ENCODE measurements at places on chromosomes 4 and X.
A peak's percentile ranks its signal among the peaks of the same experiment; 100 is the strongest.

DNA sequence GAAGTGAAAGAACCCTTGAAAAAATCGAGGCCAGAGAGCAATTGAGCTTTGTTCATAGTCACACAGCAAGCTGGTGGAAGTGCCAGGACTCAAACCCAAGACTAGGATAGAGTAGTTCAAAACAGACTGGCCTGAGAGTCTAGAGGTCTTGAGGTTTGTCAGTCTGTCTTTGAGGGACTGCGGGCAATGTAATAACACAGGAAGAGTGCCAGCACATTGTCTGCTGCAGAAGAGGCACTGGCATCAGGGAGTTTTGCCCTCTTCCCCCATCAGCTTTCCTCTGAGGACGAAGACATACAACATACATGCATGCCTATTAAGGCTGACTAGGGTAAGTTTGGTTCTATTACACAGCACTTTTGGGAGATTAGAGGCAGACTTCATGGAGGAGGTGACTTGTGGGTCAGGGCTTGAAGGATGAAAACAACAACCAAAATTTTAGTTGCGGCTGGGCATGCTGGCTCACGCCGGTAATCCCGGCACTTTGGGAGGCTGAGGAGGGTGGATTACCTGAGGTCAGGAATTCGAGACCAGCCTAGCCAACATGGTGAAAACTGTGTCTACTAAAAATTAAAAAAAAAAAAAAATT, 64.1 kb upstream of the LAS1L start:
- DNase-seq: no peak

DNA sequence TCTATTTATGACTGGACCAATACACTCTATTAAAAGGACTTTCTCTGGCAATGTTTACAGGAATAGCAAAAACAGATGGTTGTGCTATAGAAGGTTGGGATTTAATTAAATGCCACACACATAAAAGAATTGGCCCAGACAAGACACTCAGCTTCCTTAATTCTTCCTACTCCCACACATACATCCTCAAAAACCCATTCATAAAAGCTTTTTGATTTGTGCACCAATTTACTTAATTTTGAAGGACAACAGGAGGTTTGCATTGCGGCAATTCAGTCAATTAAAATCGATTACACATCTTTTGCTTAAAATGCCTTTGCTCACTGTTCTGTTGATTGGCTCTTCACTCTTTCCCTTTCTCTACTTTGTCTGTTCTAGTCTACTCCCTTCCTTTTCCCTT, 317.1 kb downstream of the CBLL2 start:
- no peak for DNase-seq

DNA sequence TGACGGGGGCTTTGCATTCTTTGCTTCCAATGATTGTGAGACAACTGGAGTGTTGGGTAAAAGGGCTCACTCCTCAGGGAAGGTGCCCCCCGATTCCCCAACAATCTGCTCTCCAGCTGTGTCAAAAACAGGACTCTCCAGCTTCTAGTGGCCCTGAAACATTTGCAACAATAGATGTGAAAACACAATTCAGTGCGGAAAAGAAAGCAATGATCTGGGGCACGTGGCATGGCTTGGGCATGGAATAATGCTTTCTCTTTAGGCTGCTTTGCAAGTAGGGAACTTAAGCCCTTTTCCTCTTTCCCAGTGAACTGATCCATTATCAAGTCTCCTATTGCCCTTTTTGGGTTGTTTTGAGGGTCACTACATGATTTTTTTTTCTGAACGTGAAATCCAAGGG, 239.9 kb downstream of the C4orf33 start:
- no peak for DNase-seq

GRCh38 chr4:188918787-188919186, 779.5 kb downstream of the TRIML1 start:
- no peak for DNase-seq

DNA sequence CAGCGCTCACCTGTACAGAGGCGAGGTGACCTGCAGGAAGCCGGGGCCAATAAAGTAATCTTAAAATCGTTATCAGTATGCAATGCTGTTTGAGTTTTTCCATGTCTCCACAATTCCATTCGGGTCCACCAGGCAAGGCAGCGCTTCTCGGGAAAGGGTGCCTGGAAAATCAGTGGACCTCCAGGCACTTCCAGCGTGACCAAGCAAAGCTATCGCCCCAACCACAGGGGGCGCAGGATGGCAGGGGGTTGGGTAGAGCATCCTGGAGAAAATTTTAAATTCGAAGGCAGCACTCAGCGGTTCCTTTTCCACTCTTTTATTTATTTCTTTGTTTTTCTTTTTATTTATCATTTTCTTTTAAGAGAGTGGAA, 5.4 kb upstream of the SOX3 start:
- DNase-seq: no peak

- DNase-seq: no peak
These were observed 936.2 kb upstream of the LCORL start for GRCh38 chr4:18957716-18958115.

DNA sequence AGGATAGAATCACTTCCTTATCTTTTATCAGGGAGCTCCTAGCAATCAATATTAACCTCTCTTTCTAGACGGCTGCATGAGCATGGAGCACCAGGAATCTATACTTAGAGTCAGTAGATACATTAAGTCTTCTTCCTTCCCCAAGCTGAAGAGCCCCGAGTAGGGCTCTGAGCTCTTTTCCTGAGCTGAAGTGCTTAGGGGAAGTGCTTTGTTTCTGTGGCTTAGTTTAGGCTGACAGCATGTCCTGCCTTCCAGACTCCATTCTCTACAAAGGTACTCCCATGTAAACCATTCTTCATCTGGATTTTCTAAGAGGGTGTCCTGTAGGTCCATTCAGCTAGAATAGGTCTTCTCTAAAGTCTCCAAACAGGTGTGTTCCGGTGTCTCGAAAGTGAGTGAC, 127.5 kb upstream of the AFF2 start:
- DNase-seq: no peak

GRCh38 chr4:154961263-154961662, 180.2 kb downstream of the RBM46 start:
- no peak for DNase-seq

DNA sequence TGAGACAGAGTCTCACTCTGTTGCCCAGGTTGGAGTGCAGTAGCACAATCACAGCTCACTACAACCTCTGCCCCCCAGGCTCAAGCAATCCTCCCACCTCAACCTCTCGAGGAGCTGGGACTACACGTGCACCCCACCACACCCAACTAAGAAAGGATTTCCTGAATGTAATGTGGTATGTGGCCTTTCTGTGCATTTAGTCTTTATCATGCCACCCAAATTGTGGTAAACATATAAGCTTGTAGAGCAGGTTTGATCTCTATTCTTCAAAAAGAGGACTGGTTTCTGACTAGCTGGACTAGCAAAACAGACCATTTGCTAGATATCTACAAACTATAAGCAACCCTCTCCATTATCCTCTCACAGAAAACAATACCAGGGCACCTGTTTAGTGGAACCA, 33.6 kb downstream of the ELOVL6 start:
- no peak for DNase-seq

- DNase-seq: no peak
These were observed 760.0 kb downstream of the FSTL5 start for GRCh38 chr4:161403781-161404180.

DNA sequence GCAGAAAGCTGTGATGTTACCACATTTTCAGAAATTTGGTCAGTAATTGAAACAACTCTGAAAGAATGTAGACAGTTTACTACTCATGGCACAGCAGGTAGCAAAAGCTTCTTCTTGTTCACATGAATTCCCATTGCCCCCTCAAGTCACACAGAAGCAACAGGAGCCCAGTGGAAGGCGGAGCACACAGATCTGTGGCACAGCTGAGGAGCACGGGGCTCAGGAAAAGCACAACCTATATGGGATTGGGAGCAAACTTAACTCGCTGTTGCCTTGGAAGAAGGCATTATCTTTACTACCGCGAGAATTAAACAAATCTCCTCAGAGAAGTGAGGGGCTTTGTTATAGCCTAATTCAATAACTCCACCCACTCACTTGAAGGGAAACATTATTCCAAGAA, 358.5 kb downstream of the SPOCK3 start:
- DNase-seq: no peak

DNA sequence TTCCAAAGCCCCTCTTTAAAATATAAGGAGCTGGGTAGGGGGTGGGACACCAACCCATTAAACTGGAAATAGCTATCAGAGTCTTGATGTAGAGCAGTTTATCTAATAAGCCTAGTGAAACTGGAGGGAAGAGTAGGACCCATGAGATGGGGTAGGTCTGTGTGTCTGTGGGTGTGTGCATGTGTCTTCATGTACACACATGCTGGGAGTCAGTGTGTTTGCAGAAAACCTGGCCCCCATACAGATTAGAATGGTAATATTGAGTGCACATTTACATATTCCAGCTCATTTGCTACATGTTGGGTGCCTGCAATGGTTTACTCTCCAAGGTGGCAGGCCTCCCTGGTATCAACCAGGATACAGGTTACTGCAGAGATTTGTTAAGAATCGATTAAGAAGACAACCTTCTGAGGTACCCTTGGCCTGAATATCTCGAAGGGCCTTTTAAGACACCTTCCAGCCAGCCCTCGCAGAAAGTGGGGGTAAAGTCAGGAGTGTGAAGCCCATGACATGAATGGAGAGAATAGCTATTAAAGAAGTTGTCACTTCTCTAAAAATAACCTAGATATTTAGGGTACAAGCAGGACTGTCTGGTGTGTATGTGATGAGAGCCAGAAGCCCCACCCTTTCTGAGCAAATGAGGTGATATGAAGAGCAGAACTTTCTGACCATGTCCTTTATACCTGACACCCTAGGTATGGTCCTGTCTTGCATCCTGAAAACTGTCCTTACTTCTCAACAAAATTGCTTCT, 75.7 kb upstream of the TEX13D start:
- DNase-seq: no peak

DNA sequence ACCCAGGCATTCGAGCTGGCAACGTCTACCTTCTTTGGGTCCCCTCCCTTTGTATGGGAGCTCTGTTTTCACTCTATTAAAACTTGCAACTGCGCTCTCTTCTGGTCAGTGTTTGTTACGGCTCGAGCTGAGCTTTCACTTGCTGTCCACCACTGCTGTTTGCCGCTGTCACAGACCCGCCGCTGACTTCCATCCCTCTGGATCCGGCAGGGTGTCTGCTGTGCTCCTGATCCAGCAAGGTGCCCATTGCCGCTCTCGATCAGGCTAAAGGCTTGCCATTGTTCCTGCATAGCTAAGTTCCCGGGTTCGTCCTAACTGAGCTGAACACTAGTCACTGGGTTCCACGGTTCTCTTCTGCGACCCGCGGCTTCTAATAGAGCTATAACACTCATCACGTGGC, 183.5 kb upstream of the GALNTL6 start:
- no peak for DNase-seq

DNA sequence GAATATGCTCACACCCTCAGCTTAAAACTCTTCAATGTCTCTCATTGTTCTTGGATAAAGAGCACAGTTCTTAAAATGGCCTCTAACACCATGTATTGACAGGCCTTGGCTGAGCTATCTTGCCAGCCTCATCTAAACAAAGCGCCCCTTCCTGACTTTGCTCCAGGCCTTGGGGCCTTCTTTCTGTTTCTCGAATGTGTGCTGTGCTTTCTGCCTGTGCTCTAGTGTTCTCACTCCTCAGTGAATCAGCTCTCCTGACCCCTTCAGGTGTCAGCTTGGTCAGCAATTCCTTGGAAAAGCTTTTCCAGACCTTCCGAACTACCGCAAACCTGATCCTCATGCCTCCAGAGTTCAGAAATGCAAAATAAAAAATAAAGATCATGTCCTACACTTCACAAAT, 346.3 kb upstream of the FSTL5 start:
- DNase-seq: no peak

DNA sequence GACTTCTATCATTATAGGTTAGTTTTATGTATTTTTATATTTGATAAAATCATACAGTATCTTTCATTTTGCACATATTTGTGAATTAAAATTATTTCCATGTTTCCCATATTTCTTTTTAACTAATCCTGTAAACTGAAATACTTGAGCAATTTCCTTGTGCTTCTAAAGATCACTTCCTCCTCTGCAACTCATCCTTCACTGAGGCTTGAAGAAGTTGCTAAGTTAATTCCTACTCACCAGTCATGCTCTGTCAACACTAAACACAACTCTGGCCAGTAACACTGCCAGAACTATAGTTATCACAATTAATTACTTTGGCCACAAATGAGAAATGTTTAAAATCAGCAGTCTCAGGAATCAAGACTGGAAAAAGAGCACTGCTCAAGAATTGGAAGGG, 6.7 kb downstream of the SPATA4 start:
- no peak for DNase-seq

DNA sequence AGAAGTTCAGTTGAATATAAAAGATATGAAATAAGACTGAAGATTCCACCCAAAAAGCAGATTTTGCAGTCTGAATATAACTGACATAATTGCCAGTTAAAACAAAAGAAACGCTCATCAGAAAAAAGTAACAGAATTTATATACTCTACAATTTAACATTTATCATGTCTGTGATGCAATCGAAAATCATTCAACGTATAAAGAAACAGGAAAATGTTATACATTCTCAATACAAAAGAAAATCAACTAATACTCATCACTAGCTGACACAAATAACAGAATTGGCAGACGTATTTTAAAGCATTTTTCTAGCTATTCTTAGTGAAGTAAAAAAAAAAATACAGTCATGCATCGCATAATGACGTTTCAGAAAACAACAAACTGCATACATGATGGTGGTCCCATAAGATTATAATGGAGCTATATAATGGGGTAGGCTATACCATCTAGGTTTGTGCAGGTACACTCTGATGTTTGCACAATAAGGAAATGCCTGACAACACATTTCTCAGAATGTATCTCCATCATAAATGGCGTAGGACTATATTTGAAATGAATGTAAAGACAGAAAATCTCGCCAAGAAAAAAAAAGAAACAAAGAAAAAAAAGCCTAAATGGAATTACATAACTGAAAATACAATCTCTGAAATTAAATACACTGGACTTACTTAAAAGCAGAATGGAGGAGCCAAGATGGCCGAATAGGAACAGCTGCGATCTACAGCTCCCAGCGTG, 34.3 kb downstream of the OR13H1 start:
- DNase-seq: no peak

DNA sequence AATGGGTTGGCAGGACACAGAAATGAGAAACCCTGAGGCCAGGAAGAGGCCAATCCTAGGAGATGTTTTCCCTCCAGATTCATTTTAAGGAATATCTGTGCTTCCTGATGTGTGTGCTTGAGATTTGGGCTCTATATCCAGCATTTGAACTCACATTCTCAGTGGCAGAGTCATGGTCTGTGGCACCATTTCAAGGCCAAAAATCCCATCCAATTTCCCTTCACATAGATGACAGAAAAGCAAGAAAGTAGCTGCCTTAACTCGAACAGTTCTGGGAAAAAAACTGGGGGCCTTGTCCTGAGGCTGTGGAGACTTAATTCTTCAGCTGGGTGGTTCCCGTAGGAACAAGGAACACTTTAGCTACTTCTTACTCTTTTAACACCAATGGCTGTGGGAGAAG, 27.4 kb downstream of the TAF7L start:
- no peak for DNase-seq

- no peak for DNase-seq
These were observed 57.3 kb upstream of the SLIT2 start for GRCh38 chr4:20194123-20195013.

GRCh38 chrX:78326401-78326800, 1.0 kb downstream of the CYSLTR1 start:
- no peak for DNase-seq

- DNase-seq: peak; percentile 58
These were observed at the start of gene SOWAHB for GRCh38 chr4:76897536-76898384. Gene SOWAHB, minus strand, starts transcription at chr4:76898144. Its CDS starts 295 bp downstream, at chr4:76897849.

GRCh38 chr4:15106399-15106798, 104.1 kb downstream of the CPEB2 start:
- no peak for DNase-seq

Measured in left renal pelvis (tissue), 4 donors.